ENCODE measurements at places on chromosomes 12 and 14. TPM values are rescaled to one million over a fixed set of nuclear protein-coding genes. Genes with fewer than 3 reads are reported as not detected.

- DNase-seq: peak; percentile 30
These were observed 963 bp upstream of the TINF2 start for GRCh38 chr14:24243336-24243836.

GRCh38 chr12:65993781-65994180 is 136.8 kb downstream of the LLPH start:
- DNase-seq: no peak

GRCh38 chr14:28001002-28001401 is 765.6 kb upstream of the FOXG1 start:
- DNase-seq: no peak

- no peak for DNase-seq
These were observed 28.6 kb upstream of the PPM1H start for GRCh38 chr12:62963486-62964041.

- DNase-seq: no peak
These were observed 798.1 kb downstream of the NRXN3 start for GRCh38 chr14:78968265-78968664.

DNA sequence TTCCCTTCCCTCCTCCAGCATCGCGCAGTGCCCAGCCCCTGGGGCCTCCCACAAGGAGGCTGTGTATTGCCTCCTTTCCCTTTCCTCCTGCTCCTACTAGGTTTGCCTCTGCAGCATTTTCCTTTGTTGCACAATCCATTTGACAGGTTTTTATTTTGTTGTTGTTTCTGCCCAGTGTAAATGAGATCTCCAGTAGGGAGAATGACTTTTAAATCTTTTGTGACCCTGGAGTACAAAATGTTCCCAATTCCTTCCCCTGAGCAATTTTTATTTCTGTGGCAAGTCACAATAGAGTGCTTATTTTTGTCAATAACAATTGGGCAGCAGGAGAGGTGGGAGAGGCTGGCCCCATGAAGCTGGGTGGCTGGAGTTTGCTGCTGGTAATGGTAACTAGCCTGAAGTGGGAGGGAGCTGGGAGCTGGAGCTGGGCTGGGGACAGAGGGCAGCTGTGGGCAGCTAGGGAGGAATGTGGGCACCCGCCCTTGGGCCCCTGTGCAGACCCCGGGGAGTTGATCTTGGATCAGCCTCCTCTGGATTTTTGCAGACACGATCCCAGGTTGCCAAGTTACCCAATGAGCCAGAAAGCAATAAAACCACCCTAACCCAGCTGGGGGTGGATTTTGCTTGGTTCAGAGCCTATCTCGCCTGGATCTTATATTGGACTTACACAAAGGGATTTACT is 160.1 kb downstream of the KTN1 start:
- DNase-seq: no peak

DNA sequence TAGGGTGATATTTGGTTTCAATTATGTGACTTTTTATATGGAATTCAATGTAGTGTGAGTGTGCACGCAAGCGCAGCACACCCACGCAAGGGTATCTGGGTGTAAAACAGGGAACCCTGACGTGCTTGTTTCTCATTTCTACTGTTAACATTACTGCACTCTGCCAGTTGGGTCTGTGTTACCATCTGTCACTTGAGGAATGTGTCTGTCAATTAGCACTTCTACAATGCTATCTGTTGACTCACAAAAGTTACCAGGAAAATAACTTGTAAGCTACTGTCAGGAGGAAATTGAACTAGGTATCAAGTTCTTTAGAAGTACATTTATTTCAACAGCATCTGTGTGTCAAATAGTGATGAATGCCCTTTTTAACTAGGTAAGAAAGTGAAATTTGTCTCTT is 695.5 kb upstream of the LRFN5 start:
- no peak for DNase-seq

GRCh38 chr14:94771158-94771905 is 1.4 kb upstream of the GSC start:
- DNase-seq: no peak

DNA sequence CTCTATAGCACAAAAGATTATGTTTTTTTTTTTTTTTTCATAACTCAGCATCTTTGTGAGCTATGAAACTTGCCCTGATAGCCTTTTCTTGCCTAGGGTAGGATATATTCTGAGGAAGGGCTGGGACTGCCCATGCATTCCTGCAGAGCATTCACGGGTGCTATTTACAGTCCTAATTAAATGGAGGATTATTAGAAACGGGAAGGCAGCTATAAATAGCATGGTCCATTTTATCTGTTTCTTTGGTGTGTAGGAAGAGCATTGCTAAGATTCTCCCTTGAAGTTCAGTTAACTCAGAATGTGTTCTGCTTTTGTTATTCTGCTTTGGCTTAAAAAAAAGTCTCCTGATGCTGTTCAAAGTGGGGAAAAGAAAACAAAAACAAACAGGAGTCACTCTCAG is 630.9 kb downstream of the DIO2 start:
- DNase-seq: no peak

DNA sequence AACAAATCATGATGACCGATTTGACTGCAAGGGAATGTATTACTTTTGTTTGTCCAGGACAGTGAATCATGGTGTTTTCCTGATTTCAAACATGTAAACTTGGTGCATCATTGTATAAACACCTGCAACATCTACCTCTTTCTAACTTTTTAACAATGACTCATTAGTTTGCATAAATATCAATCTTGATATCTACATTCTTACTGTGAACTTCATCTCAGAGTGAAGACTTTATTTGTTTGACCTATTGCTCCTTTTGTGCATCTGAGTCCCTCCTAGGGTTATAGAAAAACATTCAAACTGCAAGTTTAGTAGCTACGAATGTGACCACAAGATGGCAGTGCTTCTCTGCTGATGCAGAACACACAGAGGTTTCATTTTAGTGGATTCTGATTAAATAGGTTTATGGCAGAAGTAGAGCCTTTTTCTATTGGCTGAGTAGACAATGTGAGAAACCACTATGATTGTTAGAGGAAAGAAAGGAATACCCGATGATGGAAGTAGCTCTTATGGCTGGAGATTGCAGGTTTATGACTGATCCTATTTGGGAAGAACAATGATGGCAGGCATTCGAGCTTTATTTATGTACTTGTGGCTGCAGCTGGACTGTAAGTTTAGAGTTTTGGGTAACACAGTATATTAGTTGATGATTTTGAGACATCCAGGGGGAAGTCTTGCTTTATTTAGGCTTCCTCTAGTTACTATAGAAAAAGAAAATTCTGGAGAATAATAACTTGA is 244.2 kb upstream of the OR4E1 start:
- DNase-seq: peak; percentile 45

- DNase-seq: peak; percentile 69
These were observed 2.2 kb upstream of the NFKBIA start for GRCh38 chr14:35406506-35407305.

DNA sequence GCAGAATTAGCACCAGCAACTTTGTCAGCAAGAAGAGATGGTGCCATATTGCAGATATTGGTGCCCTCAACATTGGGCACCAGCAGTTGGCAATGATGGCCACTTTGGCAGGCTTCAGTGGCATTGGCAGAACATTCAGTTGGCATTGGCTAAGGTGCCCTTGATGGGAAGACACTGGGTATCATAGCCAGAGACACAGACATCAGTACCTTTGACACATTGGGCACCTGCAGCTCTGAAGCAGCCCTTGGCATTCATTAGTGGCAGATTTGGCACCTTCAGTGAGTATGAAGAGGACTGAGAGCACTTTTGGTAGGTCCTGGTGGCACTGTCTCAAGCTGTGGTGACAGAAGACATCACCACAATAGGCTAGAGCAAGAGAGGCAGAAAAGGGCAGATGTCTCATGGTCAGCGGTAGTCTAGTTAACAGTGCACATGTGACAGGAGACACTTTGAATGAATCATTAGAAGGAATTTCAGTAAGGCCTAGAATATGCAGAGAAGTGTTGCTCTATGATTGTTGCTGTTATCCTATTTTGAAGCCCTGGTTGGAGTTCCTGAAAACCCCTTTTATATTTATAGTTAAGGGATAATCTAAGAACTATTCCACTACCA is 422.2 kb downstream of the APAF1 start:
- DNase-seq: no peak

DNA sequence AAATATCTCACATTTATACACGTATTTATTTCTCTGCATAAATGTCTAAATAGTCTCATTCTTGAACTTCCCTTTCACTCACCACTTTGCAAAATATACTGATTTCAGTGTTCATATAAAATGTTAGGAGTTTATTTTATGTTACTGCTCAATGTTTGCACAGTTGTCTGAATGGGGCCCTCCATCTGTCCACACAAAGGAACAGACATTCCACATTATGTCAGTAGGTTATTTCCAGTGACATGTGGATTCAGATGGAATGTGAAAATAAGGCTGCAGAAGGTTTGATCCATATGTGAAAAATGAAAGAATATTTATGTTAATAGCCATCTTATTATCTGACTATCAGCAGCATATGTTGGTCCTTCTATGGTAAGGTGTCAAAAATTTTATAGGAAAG is 994.4 kb upstream of the SEL1L start:
- no peak for DNase-seq

- peak; percentile 90 for DNase-seq
These were observed 756.5 kb upstream of the TBX3 start for GRCh38 chr12:115440438-115440837.

DNA sequence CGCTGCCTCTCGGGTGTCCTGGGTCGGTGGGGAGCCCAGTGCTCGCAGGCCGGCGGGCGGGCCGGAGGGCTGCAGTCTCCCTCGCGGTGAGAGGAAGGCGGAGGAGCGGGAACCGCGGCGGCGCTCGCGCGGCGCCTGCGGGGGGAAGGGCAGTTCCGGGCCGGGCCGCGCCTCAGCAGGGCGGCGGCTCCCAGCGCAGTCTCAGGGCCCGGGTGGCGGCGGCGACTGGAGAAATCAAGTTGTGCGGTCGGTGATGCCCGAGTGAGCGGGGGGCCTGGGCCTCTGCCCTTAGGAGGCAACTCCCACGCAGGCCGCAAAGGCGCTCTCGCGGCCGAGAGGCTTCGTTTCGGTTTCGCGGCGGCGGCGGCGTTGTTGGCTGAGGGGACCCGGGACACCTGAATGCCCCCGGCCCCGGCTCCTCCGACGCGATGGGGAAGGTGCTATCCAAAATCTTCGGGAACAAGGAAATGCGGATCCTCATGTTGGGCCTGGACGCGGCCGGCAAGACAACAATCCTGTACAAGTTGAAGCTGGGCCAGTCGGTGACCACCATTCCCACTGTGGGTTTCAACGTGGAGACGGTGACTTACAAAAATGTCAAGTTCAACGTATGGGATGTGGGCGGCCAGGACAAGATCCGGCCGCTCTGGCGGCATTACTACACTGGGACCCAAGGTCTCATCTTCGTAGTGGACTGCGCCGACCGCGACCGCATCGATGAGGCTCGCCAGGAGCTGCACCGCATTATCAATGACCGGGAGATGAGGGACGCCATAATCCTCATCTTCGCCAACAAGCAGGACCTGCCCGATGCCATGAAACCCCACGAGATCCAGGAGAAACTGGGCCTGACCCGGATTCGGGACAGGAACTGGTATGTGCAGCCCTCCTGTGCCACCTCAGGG is 679 bp downstream of the ARF6 start:
- DNase-seq: peak; percentile 56

DNA sequence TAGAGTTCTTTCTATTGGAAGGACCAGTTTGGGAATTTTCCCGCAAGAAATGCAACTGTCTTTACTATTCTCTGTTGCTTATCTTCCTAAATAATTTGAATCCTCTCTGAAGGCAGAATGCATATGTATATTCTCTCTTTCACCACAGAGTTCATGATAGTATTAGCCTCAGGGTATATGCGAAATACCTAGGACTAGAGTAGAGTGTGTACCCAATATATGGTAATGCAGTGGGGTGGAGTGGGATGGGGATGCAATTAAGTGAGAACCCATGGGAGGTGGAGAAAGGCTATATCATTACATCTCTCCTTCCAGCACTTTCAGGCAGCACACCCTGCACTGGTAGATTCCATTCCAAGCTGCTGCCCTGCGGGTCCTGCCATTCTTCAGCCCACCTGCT is 207.3 kb downstream of the ANO2 start:
- no peak for DNase-seq

A2M gene
- 29.7 TPM for total RNA-seq

ADAM20 gene
- total RNA-seq: 0.12 TPM

STYK1 gene
- total RNA-seq: 0.84 TPM

NRL gene
- total RNA-seq: 1.5 TPM

SUDS3 gene
- total RNA-seq: 32.0 TPM

ATL1 gene
- 0.96 TPM for total RNA-seq

CLBA1 gene
- 3.9 TPM for total RNA-seq

GRIN2B gene
- not detected for total RNA-seq

PRIMA1 gene
- 0.24 TPM for total RNA-seq

GATC gene
- total RNA-seq: 17.7 TPM

KRT83 gene
- not detected for total RNA-seq

LUM gene
- 102 TPM for total RNA-seq

RNASE7 gene
- not detected for total RNA-seq
